GM12878 (cell line): ENCODE measurements at places on chromosomes 3 and 15.

DNA sequence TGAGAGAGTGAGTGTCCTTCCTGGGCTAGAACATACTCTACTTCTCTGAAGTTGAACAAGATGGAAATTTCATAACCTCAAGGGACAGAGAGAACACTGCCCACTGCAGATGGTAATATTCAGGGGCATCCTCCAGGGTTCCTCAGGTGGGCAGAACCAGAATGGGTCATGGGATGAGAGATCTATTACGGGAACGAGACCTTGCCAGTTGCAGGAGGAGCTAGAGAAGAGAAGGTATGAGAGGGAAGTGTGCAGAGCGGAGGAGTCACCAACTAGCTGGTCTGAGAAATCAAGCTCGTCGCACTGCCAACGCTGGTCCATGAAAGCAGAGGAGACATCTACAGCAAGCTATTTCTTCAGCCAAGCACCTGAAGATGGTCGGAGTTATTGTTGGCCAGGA lies 184.7 kb downstream of the TJP1 start:
- no peak for DNase-seq

GRCh38 chr3:148955544-148956346 lies 35.6 kb upstream of the GYG1 start:
- DNase-seq: no peak

- no peak for DNase-seq
These were observed 92.4 kb upstream of the HES1 start for GRCh38 chr3:194043516-194043915.

DNA sequence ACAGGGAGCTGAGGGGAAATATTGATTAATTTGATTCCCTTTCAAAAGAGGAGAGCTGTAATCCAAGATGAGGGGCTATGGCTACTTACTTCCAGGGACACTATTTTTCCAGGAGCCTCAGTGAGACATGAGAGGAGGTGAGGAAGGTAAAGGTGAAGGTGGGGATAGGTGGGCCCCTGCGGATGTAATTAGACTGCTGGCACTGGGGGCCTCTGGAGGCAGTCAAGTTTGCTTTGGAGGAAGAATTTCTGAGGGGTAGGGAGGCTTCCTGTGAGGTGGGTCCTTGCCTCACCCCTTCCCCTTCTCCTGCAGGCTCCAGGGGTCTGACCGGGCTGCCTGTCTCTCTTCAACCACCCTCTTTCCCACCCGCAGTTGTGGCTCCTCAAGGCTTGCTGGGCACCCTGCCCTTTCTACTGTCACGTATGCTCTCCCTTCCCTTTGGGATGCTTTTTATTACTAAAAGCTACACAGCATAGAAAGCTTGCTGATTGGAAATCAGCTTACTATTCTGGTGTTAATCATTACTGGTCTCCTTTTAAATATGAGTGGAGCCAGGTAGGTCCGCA lies 22.5 kb downstream of the GASK1A start:
- no peak for DNase-seq

GRCh38 chr3:28575746-28576613 lies 227.4 kb upstream of the AZI2 start:
- no peak for DNase-seq

GRCh38 chr3:98900265-98901118 lies 1.0 kb downstream of the DCBLD2 start:
- DNase-seq: no peak
